ENCODE measurements at places on chromosomes 16 and 17.

DNA sequence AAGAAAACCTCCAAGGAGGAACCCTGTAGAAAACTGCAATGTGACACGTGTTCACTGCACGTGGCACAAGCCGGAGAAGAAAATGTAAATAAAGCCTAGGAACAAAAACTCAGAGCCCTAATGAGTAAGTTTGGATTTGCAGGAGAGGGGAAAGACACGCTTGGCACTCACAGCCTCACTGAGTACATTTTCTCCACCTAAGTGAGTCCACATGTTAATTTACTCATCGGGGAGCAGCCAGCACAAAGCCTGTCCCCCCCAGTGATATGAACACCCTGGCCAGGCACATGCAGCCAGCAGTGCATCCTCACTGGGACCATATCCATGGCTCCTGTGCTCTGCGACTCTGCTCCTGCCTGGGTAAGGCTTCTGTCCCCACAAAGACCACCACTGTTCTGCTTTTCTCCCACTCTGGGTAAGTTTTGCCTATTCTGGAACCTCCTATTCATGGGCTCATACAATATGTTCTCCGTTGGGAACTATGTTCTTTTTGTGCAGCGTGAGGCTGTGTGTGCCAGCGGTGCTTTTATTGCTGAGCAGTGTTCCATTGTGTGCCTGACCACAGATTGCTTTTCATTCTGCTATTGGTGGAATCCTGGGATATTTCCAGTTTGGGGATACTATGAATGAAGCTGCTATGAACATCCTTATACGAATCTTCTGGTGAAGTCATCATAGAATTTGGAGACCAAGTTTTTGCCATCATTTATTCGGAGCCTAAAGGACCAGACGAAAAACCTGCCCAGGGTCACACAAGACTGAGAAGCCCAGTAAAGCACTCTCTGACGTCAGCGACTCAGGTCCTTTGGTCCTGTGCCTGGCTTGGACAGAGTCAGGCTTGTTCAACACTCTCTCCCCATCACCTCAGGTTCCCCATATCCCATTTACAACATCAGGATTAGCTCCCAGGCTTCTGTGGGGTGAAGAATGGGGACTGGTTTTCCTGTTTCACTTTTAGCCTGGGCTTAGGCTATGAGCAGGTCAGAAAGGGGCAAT, 53.3 kb downstream of the RNF112 start:
- DNase-seq: no peak

DNA sequence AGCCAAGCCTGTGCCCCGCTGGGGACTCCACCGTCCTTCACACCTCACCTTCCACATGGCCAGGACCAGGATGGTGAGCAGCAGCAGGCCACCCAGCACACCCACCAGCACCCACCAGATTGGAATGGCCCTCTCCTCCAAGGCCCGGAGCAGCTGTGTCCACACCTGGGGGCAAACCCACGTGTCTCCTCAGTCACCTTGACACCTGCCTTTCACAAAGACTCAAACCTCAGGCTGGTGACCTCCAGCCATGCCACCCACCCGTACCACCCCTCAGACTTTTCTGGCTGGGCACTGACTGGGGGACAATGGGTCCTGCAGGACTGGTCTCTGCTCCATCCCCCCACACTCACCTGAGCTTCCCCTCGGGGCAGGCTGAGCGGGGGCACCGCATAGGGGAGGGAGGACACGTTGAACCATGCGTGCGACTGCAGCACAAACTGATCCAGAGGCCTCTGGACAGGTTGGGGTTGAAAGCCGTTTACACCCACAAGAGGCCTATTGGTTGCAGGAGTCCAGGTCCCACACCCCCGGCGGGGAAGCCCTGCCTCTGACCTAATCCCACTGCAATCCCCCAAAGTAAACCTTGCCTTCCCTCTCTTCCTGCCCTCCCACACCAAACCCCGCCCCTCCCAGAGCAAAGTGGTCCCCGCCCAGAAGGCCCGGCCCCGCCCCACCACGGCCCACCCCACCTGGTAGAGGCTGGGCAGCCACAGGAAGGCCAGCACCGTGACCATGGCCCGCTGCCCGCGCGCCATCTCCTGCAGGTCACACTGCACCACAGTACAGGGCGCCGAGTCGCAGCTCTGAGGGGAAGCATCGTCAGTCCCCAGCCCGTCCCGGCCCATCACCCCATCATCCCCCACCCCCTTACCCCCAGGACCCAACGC, 10.9 kb upstream of the FAM171A2 start:
- DNase-seq: no peak

- no peak for DNase-seq
Observed at GRCh38 chr16:69610356-69610755, 44.6 kb downstream of the NFAT5 start.

DNA sequence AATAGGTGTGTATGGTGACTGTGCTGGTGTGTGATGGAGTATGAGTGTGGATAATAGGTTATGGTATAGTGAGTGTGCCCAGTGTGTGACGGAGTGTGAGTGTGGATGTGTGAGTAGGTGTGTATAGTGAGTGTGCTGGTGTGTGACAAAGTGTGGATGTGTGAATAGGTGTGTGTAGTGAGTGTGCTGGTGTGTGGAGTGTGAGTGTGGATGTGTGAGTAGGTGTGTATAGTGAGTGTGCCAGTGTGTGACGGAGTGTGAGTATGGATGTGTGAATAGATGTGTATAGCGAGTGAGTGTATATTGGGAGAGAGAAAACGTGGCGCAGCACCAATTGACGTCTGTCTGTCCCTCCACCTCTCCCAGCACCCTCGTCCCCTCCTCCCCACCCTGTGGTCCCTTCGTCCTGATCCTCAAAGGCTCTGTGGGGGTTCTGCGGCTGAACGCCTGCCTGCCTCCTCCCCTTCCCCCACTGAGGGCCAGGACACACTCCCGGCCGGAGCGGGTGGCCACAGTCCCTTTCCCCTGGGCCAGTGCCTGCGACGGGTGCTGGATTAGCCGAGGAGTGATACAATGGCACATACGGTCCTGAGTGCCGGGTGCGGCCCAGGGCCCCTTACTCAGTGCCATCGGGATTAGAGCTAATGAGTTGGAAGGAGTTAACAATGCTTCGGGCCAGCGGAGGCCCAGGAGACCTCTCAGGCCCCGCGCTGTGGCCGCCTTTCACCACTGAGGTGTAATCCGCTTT, 160.0 kb downstream of the MRM1 start:
- no peak for DNase-seq

- no peak for DNase-seq
Observed at GRCh38 chr16:24728891-24729242, 584 bp upstream of the TNRC6A start.

GRCh38 chr16:1287982-1288670, 21.3 kb upstream of the UBE2I start:
- peak; percentile 22 for DNase-seq

DNA sequence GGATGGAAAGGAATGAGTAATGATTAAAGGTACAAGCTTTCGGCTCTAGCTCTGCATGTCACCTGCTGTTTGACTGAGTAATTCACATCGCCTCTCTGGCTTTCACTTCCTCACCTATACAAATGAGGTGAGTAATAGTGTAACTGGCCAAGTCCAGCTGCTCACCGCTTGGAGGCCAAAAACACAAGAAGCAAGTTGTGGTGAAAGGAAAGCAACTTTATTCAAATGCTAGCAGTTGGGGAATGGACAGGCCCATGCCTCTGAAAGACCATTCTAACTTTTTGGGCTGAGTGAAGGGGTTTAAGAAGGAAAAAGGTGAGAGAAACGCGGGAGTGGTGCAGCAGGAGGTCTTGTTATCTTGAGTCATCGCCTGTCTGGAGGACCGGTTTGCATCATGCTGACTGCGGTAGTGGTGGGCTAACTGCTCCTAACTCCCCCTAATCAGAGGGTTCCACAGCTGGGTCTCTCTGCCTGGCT, 45.7 kb upstream of the CSNK2A2 start:
- no peak for DNase-seq

DNA sequence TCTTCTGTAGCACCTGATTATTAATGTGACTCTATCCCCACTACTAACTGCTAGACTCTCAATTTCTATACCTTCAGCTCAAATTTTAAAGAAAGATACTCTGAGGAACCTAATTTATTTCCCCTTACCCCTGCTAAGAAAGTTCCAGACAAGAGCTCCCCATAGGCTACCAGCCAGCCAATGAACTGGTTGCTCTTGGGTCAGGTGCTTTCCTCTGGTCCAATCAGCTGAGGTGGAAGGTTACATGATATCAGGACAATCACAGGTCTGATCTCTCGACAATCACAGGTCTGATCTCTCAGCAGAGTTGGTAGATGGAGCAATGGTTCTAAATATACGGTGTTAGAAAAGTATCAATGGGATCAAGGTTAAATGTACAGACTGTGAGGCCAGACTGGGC, 86.8 kb downstream of the AXIN2 start:
- no peak for DNase-seq

GRCh38 chr16:58099097-58099955, 29.9 kb downstream of the CFAP20 start:
- DNase-seq: no peak

All from cardiac fibroblast (primary cell).